ENCODE measurements at places on chromosomes 5 and 9.

GRCh38 chr9:133532937-133533668, 1.4 kb upstream of the ADAMTSL2 start:
- DNase-seq: peak; percentile 77

GRCh38 chr9:19598722-19599121, 189.9 kb downstream of the ACER2 start:
- DNase-seq: no peak

DNA sequence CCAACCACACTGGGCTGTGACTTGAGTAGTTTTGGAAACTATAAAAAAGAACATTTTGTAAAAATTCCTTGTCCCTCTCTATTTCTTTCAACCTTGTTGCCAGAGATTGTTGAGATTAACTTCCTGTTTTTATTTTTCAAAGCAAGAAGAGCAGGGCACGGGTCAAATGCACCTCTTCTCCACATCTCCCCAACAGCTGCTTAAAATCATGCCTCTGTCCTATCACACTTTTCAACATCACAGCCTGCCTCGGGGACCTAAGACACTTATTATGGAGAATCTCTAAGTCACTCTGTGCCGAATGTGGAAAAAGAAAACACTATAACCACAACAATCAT, 280.3 kb upstream of the TNC start:
- DNase-seq: no peak

GRCh38 chr5:1473746-1474145, 28.5 kb upstream of the SLC6A3 start:
- no peak for DNase-seq

DNA sequence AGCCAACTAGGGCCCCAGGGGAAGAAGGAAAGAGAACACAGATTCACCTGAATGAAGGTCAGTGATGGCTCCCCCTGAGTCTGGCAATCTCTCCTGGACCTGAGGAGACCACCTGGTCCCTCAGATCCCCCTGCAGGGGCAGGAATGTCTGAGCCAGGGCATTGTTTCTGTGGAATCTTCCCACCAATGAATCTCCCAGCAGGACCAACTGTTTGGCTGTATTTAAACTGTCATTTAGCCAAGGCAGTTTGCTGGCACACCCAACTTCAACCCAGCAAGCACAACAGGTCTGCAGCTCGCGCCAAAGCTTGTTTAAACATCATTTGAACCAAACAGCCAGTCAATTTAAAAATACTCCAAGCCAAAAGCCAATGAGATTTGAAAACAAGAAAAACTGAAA, 92.6 kb downstream of the SH3TC2 start:
- DNase-seq: no peak

GRCh38 chr5:39302472-39302871, 61.8 kb downstream of the C9 start:
- DNase-seq: no peak

GRCh38 chr5:44933686-44934085, 124.9 kb downstream of the MRPS30 start:
- no peak for DNase-seq

DNA sequence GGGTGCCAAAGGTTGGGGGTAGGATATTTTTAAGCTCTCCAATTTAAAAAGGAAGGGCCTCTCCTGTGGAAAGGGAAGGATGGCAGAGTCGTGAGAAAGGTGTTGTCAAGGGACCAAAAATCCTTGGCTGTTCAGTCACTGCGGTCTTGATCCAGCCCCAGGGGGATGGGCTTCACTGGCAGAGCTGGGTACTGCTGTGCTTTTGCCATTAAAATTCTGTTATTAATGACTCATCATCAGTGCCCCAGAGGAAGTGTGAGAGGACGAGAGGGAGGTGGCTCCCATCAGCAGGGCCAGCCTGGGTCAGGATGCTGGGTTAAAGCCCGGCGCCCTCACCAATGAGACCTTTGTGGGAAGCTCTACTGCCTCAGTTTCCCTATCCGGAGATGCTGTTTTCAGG, 16.7 kb downstream of the PCDH12 start:
- DNase-seq: peak; percentile 58

- DNase-seq: peak; percentile 18
Measured at GRCh38 chr5:100623719-100624118, 88.5 kb downstream of the FAM174A start.

- DNase-seq: no peak
Measured at GRCh38 chr5:55915783-55916182, 64.6 kb downstream of the IL31RA start.

GRCh38 chr5:154791535-154791934, 36.4 kb downstream of the LARP1 start:
- DNase-seq: no peak

DNA sequence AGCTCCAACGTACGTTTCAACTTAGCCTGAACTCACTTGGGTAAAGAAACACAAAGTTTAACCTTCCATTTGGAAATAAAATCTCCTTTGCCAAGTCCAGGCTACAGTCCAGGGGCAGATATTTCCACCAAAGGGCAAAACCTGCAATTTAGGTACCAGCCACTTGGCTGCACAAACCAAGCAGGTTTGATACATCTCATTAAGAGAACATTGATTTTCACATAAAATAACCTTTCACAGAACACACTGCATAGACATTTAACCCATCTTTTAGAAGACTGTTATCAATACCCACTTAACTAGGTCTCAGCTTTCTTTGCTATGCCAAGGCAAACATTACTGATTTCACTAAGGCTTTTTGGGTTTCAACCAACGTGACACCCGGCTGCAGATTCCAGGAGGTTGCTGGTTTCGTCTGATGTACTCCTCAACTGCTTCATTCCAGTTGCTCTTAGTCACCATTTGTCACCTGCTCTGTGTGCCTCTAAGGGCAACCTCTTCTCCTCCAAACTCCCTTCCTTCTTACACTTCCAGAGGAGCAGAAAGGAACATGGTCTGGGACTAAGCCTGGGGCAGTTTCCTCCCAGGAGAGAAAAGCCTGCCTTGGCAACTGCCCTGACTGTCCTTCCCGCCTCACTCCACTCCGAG, 67.1 kb downstream of the EPB41L4B start:
- no peak for DNase-seq

- DNase-seq: peak; percentile 88
Measured at GRCh38 chr9:117772960-117773359, 68.8 kb downstream of the TLR4 start.

GRCh38 chr9:3475300-3476020, 50.3 kb downstream of the RFX3 start:
- no peak for DNase-seq

DNA sequence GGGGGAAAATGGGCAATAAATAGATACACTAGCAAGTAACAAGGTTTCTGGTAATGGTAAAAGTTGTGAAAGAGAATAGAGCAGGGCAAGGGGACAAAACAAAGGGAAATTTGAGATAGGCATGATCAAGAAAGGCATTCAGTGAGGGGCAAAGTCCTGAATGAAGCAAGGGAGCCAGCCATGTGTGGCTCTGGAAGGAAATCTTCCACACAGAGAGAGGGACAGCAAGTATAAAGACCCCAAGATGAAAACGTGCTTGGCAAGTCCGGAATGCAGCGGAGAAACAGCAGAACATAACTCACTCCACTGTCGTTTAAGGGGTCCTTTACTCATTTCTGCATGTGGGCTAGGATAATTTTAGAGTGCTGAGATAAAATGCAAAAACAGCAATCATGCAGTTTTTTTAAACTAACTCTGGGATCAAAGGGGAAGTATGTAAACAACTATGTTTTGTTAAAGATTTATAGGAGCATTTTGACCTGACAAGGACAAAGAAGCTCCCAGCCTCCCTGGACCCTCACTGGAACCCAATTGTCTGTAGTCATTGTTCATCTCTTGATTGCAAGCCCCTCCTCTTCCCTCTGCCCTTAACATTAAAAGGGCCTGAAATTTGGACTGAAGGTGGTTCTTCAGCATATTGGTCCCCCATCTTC, 22.9 kb upstream of the AOPEP start:
- DNase-seq: no peak

- DNase-seq: no peak
Measured at GRCh38 chr9:82726424-82727276, 336.3 kb downstream of the RASEF start.

GRCh38 chr9:137630679-137631078, 11.9 kb downstream of the EHMT1 start:
- no peak for DNase-seq

GRCh38 chr5:56102889-56103288, 108.1 kb upstream of the IL6ST start:
- DNase-seq: no peak

GRCh38 chr9:101098392-101098791, 69.9 kb downstream of the PLPPR1 start:
- DNase-seq: no peak

DNA sequence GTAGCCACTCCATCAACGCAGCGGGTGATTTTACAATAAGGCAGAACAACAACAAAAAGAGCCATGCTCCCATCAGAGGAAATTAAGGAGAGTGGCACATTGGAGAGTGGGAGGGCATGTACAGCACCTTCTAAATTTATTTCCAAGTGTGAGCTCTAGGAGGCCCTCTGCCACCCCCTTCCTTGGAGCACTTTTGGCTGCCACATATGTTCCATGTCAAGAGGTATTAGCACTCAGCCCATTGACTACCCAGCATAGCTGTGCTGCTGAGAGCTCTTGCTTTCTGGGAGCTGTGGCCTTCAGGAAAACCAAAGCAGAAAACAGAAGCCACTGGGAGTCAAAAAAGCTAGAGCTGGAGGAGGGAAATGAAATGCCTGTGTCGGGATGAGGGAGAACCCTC, 200.2 kb upstream of the PANK3 start:
- no peak for DNase-seq

DNA sequence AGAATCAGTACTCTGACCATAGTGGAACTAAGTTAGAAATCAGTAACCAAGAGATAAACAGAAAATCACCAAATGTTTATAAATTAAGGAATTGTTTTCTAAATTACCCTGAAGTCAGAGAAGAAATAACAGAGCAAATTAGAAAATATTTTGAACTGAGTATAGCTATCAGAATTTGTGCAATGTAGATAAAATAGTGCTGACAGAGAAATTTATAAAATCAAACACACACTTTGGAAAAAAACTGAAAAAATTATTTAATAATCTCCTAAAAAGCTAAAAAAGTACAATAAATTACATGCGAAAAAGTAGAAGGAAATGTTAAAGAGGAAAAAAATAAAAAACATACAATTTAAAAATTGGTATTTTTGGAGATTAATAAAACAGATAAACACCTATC, 37.1 kb upstream of the PPP1R2B start:
- DNase-seq: no peak

DNA sequence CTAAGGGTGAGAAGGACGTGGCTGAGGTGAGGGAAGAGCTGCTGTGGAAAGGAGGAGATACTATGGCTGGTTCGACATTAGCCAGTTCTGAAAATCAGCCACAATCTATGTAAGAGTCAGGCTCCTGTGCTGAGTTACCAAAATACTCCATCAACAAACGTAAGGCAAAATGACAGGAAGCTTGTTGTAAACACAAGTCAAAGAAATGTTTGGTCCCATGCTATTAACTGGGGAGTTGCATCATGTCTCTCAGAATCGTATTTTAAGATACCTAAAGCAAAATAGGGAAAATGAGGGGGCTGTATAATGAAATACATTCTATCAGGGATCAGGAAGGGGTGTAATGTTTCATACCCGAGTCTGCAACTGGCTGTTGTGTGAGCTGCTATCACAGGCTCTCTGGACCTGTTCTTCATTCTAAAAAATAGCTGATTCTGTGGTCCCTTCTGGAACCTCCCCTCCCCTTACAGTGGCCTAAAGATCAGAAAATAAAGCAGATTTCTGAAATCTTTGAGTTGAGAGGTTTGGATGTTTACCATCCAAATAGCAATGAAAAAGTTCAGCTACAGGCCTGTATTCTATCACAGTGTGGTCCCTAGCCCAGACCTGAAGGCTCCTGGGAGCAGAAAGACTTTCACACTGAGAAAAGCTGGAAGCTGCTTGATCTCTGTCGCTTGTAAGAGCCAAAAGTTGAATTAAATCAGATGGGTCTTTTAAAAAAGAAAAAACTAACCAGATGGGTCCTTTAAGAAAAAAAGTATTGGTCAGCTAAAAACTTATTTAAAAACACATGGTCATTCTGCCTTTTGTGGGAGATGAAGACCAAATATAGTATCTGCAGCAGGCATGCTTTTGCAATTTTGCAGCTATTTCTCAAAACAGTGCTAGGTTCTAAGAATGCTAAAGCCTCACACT, 97.8 kb upstream of the SMC5 start:
- DNase-seq: no peak

GRCh38 chr5:170681013-170681433, 102.5 kb upstream of the GABRP start:
- peak; percentile 63 for DNase-seq

DNA sequence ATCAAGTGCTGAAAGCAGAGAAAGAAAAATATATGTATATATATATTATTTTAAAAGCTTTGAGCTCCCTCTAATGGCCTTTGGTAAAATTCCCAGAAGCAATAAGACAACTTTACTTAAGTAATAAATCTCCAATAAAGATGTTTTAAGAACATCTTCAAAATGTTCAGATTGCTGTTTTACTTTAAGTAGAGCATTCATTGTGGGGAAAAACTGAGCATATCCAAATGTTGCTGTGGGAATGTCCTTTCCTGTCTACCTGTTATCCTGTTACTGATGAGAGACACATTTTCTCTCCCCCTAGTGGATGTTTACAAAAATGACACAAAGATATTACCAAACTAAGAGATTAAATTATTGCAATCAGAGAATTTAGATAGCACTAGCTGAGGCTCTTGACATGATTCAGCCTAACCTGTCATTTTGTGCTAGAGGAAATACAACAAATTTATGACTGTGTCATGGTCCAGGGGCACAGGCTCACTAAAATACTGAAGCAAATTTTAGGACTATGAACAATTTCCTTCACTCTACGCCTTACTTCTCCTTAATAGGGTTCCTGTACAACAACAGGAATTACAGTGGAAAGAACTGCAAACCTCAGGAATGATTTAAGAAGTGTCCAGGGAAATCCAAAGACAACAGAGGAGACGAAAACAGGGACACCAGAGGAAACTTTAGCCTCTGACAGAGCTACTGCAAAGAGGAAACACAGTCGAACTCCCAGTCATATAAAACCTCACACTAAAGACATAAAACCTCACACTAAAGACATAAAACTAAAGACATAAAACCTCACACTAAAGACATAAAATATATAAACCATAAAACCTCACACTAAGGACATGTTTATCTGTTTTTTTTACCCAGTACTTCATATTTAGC, 24.3 kb upstream of the PRRC1 start:
- peak; percentile 62 for DNase-seq

DNA sequence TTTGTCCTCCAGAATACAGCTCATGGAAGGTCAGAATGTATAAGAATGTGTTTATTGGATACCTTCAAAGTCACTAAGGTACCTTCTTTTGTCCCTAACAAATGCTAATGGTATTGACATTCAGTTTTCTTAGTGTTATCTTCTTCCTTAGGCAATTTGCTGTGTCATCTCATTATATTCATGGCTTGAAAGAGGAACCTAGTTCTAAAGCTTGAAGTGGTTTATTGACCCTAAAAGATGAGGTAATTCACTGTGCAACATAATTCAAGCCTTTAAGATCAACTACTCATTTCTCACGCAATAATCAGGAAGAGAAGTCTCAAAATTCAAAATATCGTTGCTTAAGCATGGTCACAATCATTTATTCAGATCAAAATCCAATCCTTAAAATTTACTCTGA, 342.7 kb upstream of the RIOK2 start:
- DNase-seq: no peak
